ENCODE measurements at places on chromosomes 12 and 14. TPM values are rescaled to one million over a fixed set of nuclear protein-coding genes. Genes with fewer than 3 reads are reported as not detected.

DNA sequence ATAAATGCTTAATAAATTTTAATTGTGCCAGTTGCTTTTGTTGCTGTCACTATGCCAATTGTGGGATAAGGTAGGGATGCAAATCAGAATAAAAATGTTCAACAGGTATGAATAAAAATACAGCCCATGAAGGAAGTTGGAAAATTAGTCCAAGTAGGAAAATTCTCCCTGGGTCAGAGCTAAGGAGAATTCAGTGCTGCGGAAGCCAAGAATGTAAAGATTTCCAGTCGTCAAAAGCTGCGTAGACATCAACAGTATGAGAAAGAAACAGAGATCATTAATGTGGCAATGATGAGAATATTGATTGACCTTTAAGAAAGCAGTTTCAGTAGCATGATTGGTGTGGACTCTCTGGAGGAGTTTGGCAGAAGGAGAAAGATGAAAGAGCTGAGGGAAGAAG, 87.9 kb downstream of the PLEKHA5 start:
- DNase-seq, result no peak

- DNase-seq, result no peak
Observed at GRCh38 chr12:14970473-14970872, 2.4 kb upstream of the PDE6H start.

- no peak for DNase-seq
Observed at GRCh38 chr12:30201301-30202160, 417.8 kb upstream of the TMTC1 start.

GRCh38 chr14:87343652-87344051, 649.3 kb downstream of the GALC start:
- no peak for DNase-seq

Gene C1S
- 171 TPM for polyA plus RNA-seq

DNA sequence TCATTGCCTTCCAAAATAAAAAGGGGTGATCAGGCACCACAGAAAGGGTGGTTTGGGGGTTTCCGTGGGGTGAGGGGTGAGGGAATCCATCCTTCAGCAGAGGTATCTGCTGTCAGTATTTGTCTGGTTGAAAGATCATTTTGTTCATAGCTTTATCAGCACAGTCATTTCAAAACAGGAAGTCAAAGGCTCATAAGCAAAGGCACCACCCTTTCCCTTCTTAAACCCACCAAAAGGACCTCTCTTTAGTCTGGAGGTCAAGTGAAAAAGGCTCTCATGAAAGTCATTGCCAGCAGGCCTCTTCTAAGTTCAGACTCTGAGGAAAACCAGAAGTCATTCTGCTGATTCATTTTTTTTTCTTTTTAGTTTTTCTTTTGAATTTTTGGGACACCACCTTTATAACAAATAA, 6.2 kb downstream of the CHST11 start:
- no peak for DNase-seq

- no peak for DNase-seq
Observed at GRCh38 chr12:102962532-102962931, 5.1 kb downstream of the ASCL1 start.

GRCh38 chr14:69048456-69048855, 69.4 kb upstream of the ACTN1 start:
- peak; percentile 62 for DNase-seq

DNA sequence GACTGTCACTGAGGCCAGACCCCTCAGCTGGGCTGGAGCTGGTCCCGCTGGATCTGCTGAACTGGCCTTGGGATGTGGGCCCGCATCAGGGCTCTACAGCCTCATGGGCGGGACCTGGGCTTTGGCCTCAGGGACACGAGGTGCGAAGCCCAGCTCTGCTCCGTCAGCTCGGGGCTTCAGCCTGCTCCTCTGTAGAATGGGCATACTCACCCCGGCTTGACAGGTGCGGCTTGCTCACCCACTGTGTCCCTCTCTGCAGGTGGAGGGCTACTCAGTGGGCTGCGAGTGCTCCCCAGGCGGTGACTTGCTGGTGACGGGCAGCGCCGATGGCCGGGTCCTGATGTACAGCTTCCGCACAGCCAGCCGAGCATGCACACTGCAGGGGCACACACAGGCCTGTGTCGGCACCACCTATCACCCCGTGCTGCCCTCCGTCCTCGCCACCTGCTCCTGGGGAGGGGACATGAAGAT, 57.6 kb downstream of the BEGAIN start:
- peak; percentile 13 for DNase-seq

- no peak for DNase-seq
Observed at GRCh38 chr12:91851741-91852477, 293.7 kb downstream of the BTG1 start.

DNA sequence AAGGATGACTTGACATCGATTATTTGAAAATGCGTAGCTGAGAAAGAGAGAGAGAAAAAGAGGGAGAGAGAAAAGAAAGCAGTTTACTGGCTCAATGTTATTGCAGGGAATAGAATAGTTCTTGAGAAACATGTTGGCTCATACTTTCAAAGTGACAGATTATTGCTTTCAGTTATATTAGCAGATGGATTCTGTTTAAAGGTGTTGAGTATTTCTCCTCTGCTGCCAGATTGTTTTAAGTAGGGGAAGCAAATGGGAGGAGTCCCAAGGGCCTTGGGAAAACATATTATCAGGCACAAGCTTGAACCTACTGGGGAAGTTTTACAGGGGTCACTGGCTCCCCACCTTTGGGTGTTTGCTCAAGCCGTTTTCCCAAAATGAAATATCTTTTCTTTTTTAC, 203.8 kb upstream of the SRRM4 start:
- DNase-seq, result no peak

- no peak for DNase-seq
Observed at GRCh38 chr14:103329401-103330347, 4.4 kb upstream of the EIF5 start.

DNA sequence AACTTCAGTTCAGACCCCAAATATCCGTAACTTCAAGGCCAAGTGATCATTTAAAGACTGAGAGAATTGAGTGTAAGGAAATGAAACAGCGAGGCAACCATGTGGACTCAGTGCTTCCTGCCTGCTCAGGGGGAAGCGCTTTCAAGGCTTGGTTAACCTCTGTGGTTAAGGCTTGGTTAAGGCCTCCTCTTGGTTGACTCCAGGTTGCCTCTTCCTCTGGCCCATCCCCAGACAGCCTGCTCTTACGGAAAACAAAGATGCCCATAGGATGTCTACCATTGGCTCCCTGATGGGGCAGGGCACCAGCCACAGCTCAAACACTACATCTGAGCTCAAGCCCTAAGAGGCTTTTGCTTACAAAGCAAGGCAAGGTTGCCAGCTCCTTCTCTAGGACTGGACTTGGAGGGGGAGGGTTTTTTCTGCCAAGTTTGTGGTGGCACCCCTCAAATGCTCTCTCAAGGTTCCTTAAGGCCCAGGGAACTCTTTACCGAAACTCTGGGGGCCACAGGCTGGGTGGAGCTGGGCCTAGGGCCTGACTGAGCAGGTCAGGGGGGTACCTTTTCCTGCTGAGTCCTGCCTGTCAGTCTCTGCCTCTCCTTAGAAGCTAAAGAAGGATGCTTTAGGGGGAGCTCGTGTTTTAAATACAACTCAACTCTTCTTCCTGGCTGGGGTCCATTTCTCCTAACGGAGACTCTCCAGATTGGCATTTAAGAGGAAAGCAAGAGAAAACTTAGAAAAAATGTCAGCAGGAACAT, 13.7 kb downstream of the COL2A1 start:
- no peak for DNase-seq

DNA sequence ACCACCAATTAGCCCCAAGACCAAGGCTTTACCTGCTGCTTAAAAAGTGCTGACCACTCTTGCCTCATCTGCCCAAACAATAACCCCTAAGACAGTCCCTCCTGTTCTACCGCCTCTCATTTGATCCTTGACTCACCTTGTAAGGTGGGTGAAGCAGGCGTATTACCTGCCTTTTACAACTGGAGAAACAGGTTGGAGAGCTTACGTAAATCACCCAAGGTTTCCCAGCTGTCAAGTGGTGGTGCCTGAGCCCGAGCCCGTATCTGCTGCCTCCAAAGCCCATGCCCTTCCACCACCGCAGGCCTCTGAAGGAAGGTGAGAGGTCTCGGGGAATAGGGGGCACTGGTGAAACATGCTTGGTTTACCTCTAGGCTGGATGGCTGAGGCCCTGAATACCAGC, 36.6 kb downstream of the MAX start:
- no peak for DNase-seq

Gene HOXC11
- polyA plus RNA-seq, result not detected

- DNase-seq, result no peak
Observed at GRCh38 chr14:73746520-73747378, 32.6 kb upstream of the PNMA1 start.

DNA sequence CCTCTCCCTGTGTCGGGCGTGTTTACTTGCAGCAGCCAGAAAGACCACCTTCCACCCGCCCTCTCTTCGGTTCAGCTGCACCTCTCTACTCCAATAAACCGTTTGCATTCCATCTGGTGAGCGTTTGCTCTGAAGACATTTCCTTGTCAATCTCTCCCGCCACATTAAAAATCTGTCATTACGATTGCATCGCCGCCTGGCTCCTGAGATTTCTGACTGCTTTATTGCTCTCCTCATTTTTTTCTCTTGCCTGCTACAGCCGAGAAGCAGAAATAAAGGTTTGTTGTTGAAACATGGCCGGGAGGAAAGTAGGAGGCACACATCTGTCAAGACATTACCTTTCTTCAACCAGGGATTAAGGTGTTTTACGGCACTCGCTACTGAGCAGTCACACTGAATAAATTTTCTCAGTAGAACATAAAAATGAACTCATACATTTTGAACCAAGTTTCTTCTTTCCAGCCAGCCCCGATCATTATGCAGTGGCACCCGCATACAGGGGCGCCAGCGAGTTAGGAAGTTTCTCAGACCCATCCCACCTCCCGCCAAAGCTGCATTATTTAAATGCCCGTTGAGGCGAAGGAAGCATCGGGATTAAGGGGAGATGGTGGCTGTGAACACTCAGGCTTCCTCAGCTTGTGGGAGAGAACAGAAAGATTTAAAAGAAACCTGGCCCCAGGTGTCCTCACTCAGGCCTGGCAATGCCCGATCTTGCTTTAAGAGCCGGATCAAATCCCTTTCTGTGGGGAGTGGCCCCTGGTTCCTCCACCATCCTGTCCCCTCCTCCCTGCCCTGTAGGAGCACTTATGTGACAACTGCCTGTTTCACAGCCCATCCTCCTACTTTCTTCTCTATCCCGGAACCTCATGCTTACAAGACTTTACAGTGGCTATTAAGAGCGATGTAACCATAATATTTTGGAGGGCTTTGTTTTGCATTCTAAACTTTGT, 1108.9 kb downstream of the BCL11B start:
- no peak for DNase-seq

- peak; percentile 87 for DNase-seq
Observed at GRCh38 chr14:71143381-71144290, 236.4 kb downstream of the PCNX1 start.

DNA sequence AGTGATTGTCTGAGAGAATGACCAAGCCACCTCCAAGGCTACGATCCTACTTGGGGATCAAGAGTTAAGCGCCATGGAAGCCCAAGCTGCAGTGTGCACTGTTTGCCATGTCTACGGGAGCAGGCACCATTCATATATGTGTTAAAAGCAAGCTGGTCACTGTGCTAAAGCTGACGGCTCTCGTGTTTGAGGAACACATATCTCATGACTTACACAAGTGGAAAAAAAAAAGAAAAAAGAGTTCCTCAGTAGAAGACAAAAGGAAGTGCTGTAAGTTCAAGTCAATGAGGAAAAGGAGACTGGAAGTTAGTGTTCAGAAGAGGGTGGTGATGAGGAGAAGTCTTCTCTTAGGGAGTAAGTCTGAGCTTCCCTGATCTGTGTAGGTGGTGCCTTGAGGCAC, 4.9 kb upstream of the PTCSC3 start:
- no peak for DNase-seq

DNA sequence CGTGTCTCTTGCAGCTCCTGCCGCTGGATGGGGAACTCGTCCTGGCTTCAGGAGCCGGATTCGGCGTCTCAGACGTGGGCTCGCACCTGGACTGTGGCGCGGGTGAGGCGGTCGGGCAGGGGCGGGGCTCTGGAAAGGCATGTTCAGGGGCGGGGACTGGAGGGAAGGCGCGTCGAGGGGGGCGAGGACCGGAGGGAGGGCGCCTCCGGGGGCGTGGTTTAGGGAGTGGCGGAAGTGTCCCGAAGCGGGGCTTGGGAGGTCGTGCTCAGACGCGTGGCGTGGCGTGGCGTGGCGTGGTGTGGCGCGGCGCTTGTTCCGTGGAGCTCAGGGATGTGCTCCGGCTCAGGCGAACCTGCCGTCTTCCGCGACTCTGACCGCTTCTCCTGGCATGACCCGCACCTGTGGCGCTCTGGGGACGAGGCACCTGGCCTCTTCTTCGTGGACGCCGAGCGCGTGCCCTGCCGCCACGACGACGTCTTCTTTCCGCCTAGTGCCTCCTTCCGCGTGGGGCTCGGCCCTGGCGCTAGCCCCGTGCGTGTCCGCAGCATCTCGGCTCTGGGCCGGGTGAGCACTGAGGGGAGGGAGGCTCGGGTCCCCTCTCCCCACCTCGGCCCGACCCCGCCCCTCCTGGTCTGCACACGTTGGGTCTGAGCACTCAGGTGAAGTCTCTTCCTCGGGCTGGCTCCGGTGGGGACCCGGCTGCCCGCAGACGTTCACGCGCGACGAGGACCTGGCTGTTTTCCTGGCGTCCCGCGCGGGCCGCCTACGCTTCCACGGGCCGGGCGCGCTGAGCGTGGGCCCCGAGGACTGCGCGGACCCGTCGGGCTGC, 6.2 kb downstream of the AMN start:
- peak; percentile 48 for DNase-seq
